Fibroblast of gingiva (primary cell): ENCODE measurements at places on chromosomes 11 and 22.

GRCh38 chr11:111734101-111734953 is 31.9 kb downstream of the PPP2R1B start:
- peak; percentile 30 for DNase-seq

- no peak for DNase-seq
These were observed 256.0 kb upstream of the SESN3 start for GRCh38 chr11:95486979-95487378.

GRCh38 chr22:37768273-37768672 is 39.5 kb upstream of the GCAT start:
- DNase-seq: no peak

DNA sequence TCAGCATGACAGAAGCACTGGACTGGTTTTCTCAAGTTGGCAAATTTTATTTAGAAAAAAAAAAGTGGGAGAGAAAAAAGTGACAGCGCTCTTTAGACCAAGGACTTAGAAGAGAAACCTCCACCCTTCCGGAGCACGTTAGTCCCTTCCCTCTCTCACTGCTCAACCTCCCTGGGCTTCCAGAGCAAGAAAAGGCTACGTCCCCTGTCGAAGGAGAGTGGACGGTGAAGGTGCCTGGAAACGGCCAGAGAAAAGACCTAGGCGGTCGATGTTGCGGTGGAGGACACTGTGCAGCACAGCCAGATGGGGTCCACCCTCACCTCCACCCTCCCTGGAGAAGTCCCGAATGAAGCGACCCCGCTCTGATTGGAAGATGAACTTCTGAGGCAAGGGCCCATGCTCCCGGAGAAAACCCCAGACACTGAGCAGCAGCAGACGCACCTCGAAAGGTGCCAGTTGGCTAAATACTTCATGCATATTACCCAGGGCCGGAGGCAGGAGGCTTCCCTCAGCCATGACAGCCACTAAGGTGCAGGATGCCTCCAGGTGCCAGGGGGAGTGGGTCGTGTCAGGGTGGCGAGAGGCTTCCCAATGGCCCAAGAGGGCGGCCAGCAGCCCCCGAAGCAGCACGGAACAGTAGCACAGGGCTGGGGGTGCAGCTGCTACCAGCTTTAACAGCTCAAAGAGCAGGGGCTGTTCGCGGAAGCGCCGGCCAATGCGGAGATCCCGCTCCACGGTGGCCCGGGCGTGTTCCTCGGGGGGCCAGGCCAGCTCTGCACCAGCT is 604 bp upstream of the GANAB start:
- no peak for DNase-seq
